ENCODE measurements at places on chromosomes 16 and 17.

DNA sequence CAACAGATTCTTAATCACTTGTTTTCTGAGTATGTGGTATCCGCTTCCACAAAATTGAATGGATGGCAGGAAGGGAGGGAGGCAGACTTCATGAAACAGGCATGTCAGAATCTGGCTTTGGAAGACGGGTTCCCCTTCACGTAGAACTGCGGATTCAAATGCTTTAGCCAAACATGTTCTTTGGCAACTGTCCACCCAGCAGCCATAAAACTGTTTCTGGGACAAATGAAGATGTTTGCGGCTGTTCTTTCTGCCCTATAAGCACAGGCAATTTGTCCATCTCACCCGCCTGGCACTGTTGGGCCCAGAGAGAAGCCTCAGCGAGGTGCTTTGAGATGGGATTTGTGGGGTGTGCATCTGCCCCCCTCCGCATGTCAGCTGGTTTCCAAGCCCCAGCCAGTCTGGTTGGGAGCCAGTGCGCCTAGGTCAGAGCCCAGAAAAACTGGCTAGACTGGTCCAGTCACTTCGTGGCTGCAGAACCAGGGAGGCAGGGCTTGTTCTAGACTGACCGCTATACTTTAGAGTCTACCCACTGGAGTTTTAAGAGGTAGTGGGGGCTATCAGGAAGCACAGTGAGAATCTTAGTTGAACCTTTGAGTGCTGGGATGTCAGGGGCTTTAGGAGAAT is 6.3 kb downstream of the CRHR1 start:
- no peak for DNase-seq

DNA sequence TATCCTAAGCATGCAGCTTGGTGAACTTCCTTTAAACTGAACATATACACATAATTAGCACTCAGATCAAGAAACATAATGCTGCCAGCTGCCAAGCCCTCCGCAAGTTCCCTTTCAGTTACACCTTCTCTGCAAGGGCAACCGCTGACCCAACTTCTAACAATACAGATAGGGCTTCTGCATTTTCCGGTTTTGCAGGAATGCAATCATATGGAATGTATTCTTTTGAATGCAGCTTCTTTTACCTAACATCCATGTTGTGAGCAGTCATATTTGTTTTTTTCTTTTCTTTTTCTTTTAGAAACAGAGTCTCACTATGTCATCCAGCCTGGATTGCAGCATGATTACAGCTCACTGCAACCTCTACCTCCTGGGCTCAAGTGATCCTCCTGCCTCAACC is 110.7 kb downstream of the GSG1L start:
- DNase-seq: no peak

GRCh38 chr16:275786-276232 is at the start of gene RGS11:
RGS11 (minus strand) TSS chr16:275944; CDS start chr16:275911, 33 bp downstream.
- DNase-seq: peak; percentile 23

DNA sequence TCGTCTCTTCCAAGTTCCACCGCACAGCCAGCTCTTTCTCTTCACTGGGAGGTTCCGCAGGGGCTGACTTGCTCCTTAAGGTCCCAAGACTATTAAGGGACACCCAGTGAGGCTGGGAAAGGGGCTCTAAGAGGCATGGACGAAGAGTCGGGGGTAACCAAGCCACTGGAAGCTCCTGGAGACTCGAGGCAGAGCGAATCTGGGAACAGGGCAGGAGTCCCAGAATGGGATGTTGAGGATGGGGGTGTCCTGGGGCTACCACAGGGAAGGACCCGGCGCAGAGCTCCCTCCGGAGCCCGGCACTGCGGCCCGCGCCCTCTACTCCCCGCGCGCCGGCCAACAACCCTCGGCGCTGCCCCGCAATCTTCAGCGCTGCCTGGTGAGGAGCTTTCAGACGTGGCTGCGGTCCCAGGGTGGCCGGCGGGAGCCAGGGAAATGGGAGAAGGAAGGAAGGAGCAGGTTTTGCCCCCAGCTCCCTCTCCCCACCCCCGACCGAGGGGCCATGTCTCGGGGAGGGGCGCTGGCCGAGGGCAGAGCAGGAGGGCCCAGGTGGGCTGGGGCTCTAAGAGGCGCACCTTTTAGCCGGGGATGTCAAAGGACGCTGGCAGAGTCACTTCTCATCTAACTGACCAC is 581 bp downstream of the CHST5 start:
- no peak for DNase-seq

DNA sequence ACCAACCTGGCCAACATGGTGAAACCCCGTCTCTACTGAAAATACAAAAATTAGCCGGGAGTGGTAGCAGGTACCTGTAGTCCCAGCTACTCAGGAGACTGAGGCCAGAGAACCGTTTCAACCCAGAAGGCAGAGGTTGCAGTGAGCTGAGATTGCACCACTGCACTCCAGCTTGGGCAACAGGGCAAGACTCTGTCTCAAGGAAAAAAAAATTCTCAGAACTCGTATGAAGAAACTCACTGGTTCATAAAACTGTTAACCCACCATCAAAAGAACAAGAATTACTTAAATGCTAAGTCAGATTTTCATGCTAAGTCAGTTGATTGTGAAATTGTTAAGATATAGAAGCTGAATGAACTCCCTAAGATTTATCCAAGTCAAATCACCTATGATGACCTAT is 31.3 kb downstream of the SLC39A11 start:
- no peak for DNase-seq

DNA sequence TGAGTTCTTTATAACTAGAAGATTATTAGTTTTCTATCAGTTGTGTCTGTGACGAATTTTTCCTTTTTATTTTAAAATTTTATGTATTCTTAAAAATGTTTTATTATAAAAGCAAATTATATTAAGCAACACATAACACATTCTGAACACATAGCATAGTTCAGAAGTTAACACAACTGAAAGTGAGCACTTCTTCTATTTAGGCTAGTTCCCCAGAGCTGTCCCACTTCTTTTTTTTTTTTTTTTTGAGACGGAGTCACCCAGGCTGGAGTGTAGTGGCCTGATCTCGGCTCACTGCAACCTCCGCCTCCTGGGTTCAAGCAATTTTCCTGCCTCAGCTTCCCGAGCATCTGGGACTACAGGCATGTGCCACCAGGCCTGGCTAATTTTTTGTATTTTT is 37.7 kb upstream of the ALDH3A2 start:
- no peak for DNase-seq

- no peak for DNase-seq
Measured at GRCh38 chr17:45298546-45299285, 18.1 kb downstream of the MAP3K14 start.

- peak; percentile 71 for DNase-seq
Measured at GRCh38 chr17:81967533-81968395, 6.8 kb upstream of the NOTUM start.

DNA sequence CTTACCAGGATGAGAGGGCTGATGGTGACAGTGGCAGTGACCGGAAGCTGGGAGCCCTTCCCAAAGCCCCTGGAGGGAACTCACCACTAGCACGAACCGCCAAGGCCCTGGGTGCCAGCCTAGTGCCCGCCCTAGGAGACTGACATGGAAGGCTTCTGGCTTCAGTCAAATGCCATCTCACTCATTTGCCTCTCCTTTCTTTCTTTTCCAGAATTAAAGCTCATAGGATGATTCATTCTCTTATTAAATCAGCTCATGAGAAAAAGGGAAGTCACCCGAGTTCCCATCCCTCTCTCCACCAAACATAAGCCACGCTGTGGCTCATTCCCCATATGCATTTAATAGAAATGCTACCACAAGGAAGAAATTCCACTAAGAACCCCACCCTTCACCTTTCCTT is 12.1 kb downstream of the CUEDC1 start:
- DNase-seq: no peak

GRCh38 chr16:6122401-6122800 is 1024.8 kb upstream of the EEF2KMT start:
- no peak for DNase-seq
